ENCODE measurements at places on chromosomes 7 and 10. TPM values are rescaled to one million over a fixed set of nuclear protein-coding genes. Genes with fewer than 3 reads are reported as not detected.

The PAPOLB gene
- 0.12 TPM for total RNA-seq

The ABCC2 gene
- 0.75 TPM for total RNA-seq

The OPALIN gene
- total RNA-seq: not detected

The C7orf33 gene
- not detected for total RNA-seq

The CDHR3 gene
- total RNA-seq: 4.0 TPM

The FGF8 gene
- not detected for total RNA-seq

The GOLGA7B gene
- total RNA-seq: not detected

The OR2A12 gene
- not detected for total RNA-seq

The PRRT4 gene
- under 0.01 TPM for total RNA-seq

The CD36 gene
- 2.6 TPM for total RNA-seq

The TUBAL3 gene
- total RNA-seq: not detected

The NKX1-2 gene
- total RNA-seq: not detected

The CFAP69 gene
- 4.4 TPM for total RNA-seq

The FAM180A gene
- total RNA-seq: 24.9 TPM

The AGR2 gene
- under 0.01 TPM for total RNA-seq

The VAX1 gene
- total RNA-seq: not detected

The ELOVL3 gene
- total RNA-seq: not detected

The MLXIPL gene
- total RNA-seq: not detected

Measured in uterine smooth muscle cell (primary cell).